Right cardiac atrium (tissue), 5 donors: ENCODE measurements at places on chromosomes 5 and 9. TPM values are rescaled to one million over a fixed set of nuclear protein-coding genes. Genes with fewer than 3 reads are reported as not detected.

- DNase-seq: no peak
Observed at GRCh38 chr5:121910036-121910435, 51.7 kb upstream of the SRFBP1 start.

DNA sequence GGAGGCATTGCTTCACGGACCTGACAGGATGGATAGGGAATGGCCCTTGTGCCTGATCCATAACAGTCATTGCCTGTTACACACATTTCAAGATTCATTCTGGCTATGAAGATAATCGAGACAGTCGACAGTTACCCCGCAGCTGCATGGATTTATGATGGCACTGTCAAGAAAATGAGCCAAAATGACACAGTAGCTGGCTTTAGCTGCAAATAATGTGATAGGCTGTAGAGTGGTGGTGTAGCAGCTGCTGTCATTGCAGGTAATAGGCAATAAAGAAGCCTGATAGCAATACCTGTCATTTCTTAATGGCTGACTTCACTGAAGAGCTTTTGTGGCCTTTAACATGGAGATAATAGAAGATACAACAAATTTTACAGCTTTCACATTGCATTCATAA is 1085.2 kb upstream of the ARRDC3 start:
- DNase-seq: no peak

DNA sequence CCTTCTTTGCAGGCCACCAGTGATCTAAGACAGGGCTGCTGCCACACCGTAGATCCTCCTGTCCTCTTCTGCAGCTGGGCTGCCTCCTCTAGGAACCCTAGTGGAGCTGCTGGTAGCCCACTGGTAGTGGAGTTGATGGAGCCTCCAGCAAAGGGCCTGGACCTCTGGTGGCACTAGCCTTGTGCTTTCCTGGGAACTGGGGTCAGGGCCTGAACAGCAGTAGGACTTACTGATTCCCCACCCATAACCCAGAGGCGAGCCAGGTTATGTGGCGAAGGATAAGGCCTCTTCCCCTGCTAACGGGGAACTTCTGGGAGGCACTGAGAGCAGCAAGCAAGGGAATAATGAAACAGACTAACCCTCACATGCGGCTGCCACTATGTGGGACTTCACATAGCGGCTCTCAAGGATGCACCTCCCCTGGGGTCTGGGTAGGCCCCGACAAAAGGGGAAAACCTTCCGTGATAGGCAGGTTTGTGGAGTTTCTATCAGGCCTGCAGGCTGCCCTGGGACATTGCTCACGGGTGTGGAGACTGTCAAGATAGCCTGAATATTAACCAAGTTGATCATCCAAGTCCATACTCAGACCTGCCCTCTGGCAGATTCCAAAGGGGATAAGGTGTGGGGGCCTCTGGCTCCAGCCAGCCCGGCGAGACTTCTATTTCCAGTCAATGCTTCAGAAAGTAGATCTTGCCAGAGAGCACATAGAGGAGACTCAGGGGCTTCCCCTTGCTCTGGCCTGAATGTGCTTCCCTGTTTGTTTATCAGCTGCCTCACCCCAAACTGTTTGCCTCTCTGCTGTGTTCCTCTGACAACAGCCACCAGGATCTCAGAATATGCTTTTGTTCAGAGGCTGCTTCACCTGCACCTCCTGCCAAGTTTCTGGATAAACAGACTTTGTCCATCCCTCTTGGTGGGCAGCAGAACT is 7.4 kb downstream of the SLC22A4 start:
- no peak for DNase-seq

SPATA9 gene
- total RNA-seq: 0.44 TPM

NEURL1B gene
- 17.7 TPM for total RNA-seq

CNTNAP3 gene
- total RNA-seq: 32.2 TPM

SLF1 gene
- 6.9 TPM for total RNA-seq

LTC4S gene
- 24.3 TPM for total RNA-seq
